ENCODE measurements at places on chromosomes 2 and 18. TPM values are rescaled to one million over a fixed set of nuclear protein-coding genes. Genes with fewer than 3 reads are reported as not detected.

- no peak for ATAC-seq
These were observed 341.5 kb upstream of the ETAA1 start for GRCh38 chr2:67055387-67056304.

- ATAC-seq, result no peak
These were observed 194.1 kb downstream of the SP3 start for GRCh38 chr2:173770947-173771678.

- no peak for ATAC-seq
These were observed 825.7 kb downstream of the SUCLG1 start for GRCh38 chr2:83633423-83633822.

DNA sequence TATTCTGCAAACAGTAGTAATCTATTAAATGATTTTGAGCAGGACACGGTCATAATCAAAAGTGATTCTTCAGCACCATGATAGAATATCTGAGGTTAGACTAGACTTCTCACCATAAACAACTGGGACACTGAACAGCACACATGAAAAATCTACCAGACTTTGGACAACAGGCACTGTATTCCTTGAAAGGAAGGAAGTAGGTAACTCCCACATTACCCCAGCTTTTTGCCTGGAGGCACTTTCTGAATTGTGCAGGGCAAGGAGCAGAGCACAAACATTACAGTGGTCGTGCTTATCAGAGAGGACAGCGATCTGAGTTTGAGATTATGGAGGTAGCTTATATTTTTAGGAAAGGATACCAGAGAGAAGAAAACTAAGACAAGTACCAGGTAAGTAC lies 25.3 kb upstream of the IL1RL1 start:
- ATAC-seq, result no peak

LIMS4 gene
- total RNA-seq, result 0.50 TPM

RFTN2 gene
- total RNA-seq, result 2.4 TPM

NCOA1 gene
- 65.8 TPM for total RNA-seq

All from motor neuron (in vitro differentiated cells).